ENCODE measurements at places on chromosomes 2 and 18. TPM values are rescaled to one million over a fixed set of nuclear protein-coding genes. Genes with fewer than 3 reads are reported as not detected.

Gene ROCK2
- total RNA-seq = 61.4 TPM

- no peak overlapping the region for H3K27ac ChIP-seq
- H3K36me3 ChIP-seq = no peaks in the 10 kb centered on the region
- no peak overlapping the region for H3K4me3 ChIP-seq
- no peak for DNase-seq
- H3K27me3 ChIP-seq = no peaks in the 10 kb centered on the region
Observed at GRCh38 chr2:236862961-236863728, 222.5 kb upstream of the COPS8 start.

Gene SPP2
- total RNA-seq = not detected

DNA sequence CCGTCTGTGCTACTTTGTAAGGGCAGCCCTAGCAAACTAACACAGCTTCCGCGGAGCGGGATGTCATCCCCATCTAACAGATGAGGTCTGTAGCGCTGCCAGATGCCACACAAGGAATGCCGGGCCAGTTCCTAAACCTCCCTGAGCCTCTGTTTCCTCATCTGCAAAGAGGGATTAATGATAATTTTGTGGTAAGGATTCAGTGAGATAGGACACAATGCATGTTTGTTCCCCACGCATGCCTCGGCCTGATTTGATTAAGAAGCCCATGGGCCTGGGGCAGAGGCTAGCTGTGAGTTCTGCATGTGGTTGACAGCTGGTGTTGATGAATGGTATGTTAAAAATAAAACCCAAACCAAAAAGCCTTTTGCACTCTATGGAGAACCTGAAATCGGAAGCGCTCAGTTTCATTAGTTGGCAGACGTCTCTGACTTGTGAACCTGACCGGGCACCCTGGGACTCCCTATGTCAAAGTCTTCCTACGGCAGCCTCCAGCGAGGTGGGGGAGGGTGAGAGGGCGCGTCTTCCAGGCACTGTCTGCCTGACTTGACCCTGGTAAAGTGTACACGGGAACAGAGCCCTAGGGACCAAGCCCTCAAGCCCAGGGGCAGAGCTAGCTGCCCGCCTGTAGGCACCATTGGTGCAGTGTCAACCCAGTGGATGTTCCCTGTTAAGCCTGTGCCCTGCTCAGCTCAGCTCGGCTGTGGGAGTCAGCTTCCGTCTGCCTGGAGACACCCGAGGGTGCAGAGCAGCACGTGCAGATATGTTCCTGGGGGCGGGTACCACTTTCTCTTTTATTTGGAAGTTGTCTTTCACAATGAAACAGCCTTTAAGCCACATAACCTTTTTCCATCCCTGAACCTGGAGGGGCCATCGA is 14.8 kb upstream of the INHBB start:
- DNase-seq = no peak
- H3K4me1 ChIP-seq = no peaks in the 10 kb centered on the region
- H3K27me3 ChIP-seq = peaks cover 17% of the 10 kb centered on the region
- H3K27ac ChIP-seq = no peak overlapping the region

Gene TYMS
- not detected for total RNA-seq

DNA sequence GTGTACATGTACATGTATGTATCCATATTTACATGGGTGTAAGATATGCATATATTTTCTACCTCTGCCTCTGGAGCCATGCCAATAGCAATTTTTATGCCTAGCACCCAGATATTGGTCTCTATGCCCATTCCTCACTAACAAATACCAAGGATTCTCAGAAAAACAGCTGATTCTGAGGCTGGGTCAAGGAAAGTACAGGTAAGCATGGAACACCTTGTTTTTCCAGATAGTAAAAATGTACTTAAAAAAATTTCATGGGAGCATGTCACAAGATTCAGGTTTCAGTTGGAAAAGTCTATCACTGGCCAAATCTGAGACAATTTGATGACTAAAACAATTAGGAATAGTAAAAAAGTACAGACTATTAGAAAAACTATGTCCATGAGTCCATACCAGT is 114.5 kb upstream of the MAPRE2 start:
- H3K4me1 ChIP-seq = no peaks in the 10 kb centered on the region
- no peaks in the 10 kb centered on the region for H3K27me3 ChIP-seq
- H3K27ac ChIP-seq = no peak overlapping the region
- no peak overlapping the region for H3K4me3 ChIP-seq
- no peaks in the 10 kb centered on the region for H3K36me3 ChIP-seq
- no peak for DNase-seq

DNA sequence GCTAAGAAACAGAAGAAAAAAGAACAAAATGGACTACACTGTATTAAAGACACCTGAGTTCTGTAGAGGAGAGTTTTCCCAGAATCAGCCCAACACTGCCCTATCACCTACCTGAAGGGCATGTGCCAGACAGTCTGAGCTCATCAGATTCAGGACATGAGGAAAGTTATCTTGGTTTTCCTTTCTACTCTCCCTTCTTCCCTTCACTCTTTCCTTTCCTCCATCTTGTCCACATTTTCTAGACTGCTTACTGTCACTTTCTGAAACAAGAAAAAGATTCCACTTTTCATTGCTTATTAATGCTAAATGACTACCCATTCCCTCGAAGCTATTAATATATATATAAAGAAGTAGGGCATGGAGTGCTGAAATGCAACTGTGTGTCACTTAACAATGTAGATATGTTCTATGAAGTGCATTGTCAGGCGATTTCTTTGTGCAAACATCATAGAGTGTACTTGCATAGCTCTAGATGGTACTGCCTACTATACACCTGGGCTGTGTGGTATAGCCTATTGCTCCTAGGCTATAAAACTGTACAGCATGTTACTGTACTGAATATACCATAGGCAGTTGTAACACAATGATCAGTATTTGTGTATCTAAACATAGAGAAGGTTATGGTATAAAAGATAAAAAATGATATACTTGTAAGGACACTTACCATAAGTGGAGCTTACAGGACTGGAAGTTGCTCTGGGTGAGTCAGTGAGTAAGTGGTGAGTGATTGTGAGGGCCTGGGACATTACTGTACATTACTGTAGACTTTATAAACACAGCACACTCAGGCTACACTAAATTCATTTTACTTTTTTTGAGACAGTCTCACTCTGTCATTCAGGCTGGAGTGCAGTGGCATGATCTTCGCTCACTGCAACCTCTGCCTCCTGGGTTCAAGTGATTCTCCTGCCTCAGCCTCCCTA is 145.5 kb upstream of the ITGA6 start:
- H3K27ac ChIP-seq = no peak overlapping the region
- H3K4me1 ChIP-seq = peaks cover 37% of the 10 kb centered on the region
- H3K4me3 ChIP-seq = no peak overlapping the region
- H3K36me3 ChIP-seq = no peaks in the 10 kb centered on the region
- no peaks in the 10 kb centered on the region for H3K27me3 ChIP-seq
- DNase-seq = no peak

DNA sequence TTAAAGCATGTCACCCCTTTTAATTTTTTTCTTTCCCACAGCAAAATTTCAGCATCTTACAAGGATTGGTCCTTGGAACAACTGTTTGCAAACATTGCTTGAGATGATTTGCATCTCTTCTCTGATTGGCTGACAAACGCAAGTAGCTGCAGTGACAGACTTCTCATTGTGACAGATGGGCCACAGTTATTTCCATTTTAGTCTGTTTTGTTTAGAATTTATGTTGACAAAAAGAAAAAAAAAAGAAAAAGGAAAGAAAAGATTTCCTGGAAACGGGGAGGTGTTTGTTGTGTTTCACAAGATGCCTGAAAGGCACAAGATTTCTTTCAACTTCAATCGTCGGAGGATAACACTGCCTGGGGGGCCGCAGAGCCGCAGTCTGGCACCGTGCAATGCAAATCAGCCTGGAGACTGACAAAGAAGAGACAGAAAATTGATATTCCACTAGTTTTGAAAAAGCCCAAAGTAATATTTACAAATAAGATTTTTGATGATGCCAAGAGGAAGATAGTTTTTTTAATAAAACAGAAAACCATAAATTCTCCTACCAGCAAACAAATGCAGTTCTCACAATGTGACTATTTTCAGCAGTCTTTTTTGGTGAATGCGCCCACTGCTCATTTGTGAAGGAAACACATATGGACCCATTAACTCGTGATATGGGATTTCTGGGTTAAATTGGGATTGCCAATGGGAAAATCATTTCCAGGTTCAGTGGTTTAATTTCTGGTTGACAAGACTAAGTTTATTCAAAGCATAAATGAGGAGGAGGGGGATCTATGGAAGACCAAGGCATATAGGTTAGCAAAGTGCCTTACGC is 296.2 kb upstream of the SMIM21 start:
- no peak overlapping the region for H3K4me3 ChIP-seq
- no peaks in the 10 kb centered on the region for H3K27me3 ChIP-seq
- no peaks in the 10 kb centered on the region for H3K4me1 ChIP-seq
- H3K36me3 ChIP-seq = no peaks in the 10 kb centered on the region

Gene IL1RN
- 0.59 TPM for total RNA-seq

GRCh38 chr2:128668946-128669345 is 350.3 kb upstream of the HS6ST1 start:
- H3K27me3 ChIP-seq = no peaks in the 10 kb centered on the region
- no peak overlapping the region for H3K27ac ChIP-seq
- H3K4me1 ChIP-seq = no peaks in the 10 kb centered on the region
- DNase-seq = no peak
- H3K36me3 ChIP-seq = no peaks in the 10 kb centered on the region
- H3K4me3 ChIP-seq = no peak overlapping the region

GRCh38 chr2:23269747-23270146 is 115.2 kb upstream of the KLHL29 start:
- H3K27me3 ChIP-seq = no peaks in the 10 kb centered on the region
- no peaks in the 10 kb centered on the region for H3K4me1 ChIP-seq
- no peak overlapping the region for H3K4me3 ChIP-seq
- H3K27ac ChIP-seq = no peak overlapping the region
- DNase-seq = no peak
